Stimulated activated CD8-positive, alpha-beta memory T cell treated with anti-CD3 and anti-CD28 coated beads, Interleukin-7, amount 100 ng/mL, for 48 hours (primary cell): ENCODE measurements at places on chromosomes 11 and 22.

DNA sequence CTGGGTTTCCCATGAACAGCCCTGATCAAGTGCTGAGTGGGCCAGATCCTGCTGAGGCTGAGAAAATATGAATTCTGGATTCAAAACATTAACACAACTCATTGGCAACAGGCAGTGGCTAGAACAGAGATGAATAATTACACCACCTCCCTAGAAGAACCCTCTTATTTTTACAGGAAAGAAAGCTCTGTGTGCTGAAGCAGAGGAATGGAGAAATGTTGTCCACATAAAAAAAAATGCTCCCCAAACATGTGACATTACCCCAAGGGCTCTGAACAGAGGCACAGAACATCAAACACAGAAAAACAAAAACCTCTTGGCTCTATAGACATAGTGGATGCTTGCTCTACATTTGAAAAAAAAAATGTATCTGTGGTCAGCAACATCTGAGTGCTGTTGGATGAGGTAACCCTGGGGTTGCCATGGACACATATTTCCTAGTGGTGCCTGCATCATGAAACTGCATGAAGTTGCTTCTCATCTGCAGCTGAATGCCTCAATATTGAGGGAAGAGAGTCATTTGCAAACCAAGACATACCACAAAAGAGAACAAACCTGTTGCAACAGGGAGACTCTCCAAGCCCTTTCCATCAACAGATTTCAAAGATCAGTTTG lies 98.8 kb downstream of the SNX19 start:
- DNase-seq, result no peak

DNA sequence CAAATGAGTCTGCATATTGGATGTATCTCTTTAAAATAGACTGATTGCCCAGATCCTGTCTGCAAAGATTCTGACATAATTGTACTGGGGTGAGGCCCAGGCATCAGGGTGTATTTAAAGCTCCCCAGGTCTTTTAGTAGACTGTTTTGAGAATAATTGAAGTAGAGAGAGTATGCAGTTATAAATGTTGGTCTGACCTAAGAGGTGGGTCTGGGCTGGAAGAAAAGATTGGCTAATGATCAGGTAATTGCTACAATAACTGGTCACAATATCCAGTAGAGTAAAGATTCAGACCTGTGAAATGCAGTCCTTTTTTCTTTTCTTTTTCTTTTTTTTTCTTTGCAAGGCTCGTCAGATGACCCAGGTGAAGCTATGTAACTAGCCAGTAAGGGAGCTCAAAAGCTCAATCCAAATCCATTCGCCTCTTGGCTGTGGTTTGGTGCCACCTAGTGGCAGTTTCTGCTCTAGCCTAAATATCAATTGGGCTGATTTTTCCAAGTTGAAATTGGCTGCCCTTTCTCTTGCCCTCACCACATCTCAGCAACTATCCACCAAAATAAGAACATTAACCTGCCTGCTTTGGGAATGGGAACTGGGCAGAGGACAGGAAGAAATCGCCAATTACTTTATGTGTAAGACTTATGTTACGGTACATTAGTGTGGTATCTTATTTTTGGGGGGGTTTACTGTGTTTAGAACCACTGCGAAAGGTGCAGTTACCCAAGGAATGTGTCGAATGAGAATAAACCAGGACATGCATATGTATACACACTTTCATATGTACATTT lies 45.9 kb downstream of the ZNF143 start:
- peak; percentile 47 for DNase-seq

GRCh38 chr11:10670099-10670498 lies 23.5 kb downstream of the IRAG1 start:
- no peak for DNase-seq

GRCh38 chr11:95134491-95134890 lies 44.8 kb downstream of the ENDOD1 start:
- no peak for DNase-seq

DNA sequence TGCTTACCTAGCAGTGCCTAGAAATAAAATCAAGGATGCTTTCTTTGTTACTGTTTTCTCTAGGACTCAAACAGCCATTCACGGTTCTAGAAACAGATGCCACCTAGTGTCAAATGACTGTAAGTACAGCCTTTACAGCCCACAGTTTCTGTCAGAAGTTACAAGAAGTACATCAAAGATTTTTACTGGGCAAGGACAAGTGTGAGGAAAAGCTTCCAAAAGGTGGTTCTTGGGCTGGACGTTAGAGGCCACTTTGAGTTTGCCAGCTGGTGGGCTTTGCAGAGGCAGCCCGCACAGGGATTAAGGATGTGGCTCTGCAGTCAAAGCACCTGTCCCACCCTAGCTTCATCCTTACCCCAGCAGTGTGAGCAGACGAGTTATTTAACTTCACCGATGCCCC lies 6.9 kb downstream of the KMT5B start:
- DNase-seq, result no peak

GRCh38 chr11:115922876-115923275 lies 418.7 kb upstream of the CADM1 start:
- no peak for DNase-seq

GRCh38 chr11:82995754-82996398 lies 75.8 kb downstream of the RAB30 start:
- no peak for DNase-seq

DNA sequence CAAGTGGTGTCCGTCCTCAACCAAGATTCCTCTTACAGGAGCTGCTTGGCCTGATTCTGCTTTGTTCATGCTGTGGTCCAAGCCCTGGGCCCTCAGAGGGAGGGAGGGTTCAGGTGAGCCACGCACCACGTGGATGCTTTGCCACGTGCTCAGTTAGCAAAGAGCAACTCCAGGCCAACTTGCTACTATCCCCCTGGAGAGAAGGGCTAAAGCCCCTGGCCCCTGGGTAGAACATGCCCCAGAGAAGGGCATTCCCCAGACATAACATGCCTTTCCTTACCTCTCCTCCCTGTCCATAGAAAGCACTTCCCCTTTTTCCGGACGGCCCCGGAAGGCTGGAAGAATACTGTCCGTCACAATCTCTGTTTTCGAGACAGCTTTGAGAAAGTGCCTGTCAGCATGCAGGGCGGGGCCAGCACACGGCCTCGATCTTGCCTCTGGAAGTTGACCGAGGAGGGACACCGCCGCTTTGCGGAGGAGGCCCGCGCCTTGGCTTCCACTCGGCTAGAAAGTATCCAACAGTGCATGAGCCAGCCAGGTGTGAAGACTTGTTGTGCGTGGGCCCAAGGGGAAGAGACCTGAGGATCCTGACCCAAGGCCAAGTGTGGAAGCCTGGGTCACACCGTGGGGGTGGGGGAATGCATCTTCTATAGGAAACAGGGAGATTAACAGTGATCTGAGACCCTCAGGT lies 8.8 kb downstream of the FOXR1 start:
- no peak for DNase-seq

- DNase-seq, result no peak
Measured at GRCh38 chr11:18669711-18670110, 28.9 kb upstream of the TMEM86A start.

DNA sequence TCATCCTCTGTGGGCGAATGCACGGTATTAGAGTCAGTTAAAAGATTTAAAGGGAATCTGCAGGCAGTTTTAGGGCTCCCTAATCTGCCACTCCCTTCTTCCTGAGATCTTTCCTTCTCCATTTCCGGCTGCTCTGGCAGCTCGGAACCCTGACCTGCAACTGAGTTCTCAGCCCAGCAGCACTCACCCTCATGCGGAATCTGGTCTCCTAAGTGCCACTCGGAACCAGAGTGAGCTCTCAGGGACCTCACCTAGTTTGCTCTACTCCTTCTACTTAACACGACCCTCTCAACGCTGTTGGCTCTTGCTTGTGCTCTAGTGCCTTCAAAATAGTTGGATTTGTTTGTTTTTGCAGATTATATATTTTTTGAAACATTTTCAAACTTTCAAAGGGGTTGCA lies 19.3 kb upstream of the IL10RA start:
- DNase-seq, result no peak

- DNase-seq, result no peak
Measured at GRCh38 chr11:76552987-76553386, 108.2 kb downstream of the EMSY start.

DNA sequence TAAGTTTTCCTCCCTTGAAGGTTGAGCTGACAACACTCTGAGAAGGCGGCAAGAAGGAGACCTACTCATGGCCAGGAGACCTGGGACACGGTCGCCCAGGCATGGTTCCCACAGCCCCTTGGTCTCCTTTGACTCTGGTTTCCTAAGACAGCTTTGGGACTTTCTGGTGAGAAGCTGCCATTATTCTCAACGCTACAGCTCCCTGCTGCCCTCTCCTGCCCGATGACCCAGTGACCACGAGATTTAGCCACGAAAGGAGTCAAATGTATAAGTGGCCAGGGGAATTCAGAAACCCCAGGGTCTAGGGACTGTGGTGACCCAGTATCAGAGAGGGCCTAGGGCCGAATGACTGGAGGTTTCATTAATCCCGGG lies 699 bp upstream of the SDF2L1 start:
- no peak for DNase-seq

- DNase-seq, result no peak
Measured at GRCh38 chr11:115784796-115785521, 280.7 kb upstream of the CADM1 start.

DNA sequence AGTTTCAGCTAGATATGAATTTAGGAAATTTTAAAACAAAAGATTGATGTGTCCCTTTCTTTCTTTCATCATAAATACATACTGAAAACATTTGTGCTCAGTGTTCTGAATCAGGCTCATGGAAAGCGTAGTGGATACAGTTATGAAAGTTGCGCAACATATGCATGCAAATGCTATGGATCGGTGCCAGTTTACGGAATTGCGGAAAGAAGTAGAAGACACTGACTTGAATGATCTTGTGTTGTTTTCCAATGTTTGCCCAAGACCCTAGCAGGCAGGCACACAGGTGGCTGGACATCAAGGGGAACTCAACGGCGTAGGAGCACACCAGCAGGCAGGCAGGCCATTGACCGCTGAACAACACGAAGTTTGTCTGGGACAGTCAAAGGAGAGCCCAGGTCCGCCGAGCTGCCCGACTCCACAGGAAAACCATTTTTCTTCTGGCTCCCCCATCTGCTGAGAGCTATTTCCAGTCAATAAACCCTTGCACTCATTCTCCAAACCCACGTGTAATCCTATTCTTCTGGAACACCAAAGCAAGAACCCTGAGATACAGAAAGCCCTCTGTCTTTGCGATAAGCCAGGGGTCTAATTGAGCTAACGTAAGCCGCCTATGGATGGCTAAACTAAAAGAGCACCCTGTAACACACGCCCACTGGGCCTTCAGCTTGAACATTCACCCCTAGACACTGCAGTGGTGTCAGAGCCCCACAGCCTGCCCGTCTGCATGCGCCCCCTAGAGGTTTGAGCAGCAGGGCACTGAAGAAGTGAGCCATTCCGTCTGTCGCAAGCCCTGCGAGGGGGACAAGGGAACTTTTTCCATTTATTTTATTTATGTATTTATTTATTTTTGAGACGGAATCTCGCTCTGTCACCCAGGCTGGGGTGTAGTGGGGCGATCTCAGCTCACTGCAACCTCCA lies 7.4 kb upstream of the BIRC3 start:
- no peak for DNase-seq

GRCh38 chr11:1225386-1226225 lies 2.7 kb downstream of the MUC5B start:
- DNase-seq, result no peak

DNA sequence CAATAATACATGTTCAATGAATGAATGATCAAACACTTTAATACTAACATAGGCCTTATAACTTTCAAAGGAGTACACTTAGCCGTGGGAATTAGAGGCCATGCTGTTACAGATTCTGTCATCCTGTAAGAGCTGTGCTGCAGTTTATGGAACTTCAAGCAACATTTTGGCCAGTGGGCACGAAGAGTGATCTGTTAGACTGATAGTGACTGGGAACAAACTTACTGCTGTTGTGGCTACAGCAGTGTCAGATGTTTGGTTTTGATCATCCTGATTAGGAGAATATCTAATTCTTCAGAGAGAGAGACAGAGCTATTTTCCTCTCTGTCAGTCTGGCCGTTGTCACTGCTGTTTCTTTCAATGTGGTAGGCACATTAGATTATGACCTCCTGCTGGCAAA lies 348.9 kb downstream of the NELL1 start:
- DNase-seq, result no peak

- no peak for DNase-seq
Measured at GRCh38 chr11:107824668-107825369, 33.8 kb downstream of the SLC35F2 start.

DNA sequence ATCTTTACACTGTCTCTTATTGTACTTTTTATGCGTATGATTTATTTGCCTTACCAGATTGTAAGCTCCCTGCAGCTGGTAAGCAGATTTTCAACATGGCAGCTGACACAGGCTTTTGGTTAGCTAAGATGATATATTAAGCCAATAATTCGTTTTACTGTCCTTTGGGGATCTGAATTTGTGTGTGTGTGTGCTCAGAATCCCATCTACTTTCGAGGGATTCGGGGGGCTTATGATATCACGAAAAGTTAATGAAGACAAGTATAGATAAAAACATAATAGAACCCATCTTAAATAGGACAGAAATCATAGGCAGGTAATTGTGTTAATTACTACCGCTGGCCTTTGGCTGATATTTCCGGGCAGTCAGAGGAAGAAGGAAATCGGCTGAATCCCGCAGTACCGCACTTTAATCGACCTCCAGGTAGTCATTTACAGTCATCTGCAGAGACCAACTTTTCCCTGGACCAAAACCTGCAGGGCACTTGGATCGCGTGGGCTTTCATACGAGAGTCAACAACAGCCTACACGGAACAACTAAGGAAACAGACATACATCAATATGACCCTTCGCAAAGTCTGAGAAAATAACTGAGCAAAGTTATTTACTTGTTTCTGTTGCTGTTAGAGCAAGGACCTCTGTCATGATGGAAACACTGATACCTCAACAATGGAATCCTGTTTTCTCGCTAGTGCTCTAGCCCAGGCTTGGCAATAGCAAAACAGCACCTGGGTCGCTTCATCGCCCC lies 802 bp downstream of the KBTBD3 start:
- DNase-seq, result no peak

DNA sequence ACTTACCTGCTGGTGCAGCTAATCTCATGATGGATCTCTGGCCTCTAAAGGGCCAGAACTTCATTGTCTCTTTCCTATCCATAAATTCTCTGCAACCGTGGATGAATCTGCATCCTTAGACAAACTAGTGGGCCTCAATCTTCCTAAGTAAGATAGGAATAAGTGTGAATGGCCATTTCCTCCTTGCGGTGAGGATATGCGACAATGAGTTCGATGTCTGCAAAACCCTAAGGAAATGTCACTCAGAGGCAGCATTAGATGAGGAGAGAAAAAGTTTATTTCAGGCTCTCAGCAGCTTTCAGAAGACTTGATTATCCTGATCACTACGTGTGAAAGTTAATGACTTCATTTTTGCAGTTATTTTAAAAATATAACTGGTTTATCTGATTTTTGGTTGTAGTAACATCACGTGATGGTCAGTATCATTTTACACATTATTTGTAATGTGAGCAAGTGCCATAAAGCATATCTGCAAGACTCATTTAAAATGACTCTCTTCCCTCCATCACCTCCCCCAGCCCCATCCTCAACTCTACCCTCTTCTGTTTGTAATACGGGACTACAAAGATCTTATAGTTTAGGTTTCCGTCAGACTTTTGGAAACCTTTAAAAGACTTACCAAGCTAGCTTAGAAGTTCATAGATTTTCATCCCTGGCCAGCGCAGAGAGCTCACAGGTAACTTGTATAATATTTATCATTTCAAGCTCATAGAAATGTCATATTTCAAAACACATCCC lies 10.2 kb downstream of the GRAP2 start:
- no peak for DNase-seq

- DNase-seq, result peak; percentile 72
Measured at GRCh38 chr22:35352214-35353111, 28.4 kb upstream of the HMOX1 start.

GRCh38 chr11:7589861-7590260 lies 76.1 kb downstream of the PPFIBP2 start:
- DNase-seq, result no peak
